ENCODE measurements at places on chromosomes 12 and 14.
A peak's percentile ranks its signal among the peaks of the same experiment; 100 is the strongest.

DNA sequence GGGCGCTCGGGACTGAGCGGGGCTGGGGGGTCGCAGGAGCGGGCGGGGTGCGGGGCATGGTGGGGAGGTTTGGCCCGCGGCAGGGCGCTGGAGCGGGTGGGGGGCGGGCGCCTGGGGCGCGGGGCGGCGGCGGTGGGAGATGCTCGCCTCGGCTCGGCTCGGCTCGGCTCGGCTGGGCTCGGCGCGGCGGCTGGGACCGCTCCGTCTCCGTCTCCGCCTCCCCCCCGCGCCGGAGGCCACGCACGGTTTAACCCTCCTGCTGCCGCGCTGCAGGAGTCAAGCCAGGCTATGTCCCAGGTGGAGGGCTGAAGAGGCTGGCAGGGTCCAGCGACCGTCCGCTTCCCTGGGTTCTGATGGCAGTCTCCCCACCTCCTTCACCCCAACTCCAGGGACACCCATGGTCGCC lies at the start of gene PIANP:
Gene PIANP, minus strand, starts transcription at position 170 of the 406 bp plus-strand sequence. CDS start 2,754 bp downstream, outside the sequence.
- DNase-seq, result peak; percentile 31

DNA sequence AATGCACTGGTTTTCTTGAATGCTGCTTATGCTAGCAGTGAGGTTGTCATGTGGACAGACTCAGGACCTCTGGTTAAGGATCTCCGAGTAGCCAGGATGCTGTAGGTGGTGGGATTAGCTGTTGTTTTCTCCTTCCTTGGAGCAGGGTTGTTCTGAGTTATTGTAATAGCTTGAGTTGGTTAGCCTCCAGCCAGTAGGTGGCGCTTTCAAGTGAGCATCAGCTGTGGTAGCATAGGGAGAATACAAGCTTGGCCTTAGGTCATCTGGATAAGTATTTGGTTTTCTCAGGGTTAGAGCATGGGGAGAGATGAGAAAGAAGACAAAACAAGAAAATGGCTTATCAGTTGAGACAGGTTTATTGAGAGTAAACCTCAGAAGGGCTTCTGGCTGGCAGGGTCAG lies 299.7 kb upstream of the FBXO33 start:
- no peak for DNase-seq

GRCh38 chr12:48037267-48037915 lies 33.1 kb upstream of the COL2A1 start:
- DNase-seq, result peak; percentile 70

DNA sequence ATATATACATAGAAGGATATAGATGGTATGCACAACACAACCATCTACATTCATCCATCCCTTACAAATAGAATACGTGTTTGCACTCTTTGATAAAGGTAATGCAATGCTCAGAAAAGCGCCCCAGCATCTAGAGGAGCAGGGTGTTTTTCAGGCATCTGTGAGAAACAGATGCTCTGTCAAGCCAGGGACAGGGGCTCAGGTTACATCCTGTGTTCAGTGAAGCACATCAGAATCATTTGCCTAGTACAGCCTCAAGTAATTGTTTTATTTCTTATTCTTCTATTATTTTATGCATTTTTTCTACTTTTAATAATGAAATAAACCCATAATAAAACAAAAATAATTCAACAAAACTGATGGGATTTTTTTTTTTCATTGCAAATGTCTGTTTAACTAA lies 50.5 kb upstream of the HIF1A start:
- peak; percentile 54 for DNase-seq

- DNase-seq, result no peak
Observed at GRCh38 chr12:6201213-6201608, 1.0 kb downstream of the CD9 start.
